Activated CD4-positive, alpha-beta T cell treated with anti-CD3 and anti-CD28 coated beads for 4 hours (primary cell): ENCODE measurements at places on chromosomes 7 and 10.

DNA sequence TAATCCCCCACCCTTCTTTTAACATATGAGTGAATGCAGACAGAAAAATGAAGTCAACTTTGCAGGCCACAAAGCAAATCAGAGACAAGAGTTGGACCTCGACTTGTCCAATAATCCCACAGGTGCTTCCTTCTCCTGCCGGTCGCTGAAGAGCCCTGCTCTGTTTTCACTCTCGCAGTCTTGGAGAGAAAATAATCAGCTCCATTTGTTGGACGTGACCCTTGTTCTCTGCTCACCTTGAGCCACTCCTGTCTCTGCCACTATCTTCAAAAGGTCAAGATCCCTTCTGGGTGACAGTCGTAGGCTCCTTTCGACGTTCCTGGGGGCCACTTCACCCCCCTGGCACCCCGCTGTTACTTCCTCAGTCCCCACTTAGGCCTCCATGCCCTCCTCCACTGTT, 2.8 kb upstream of the KLF6 start:
- DNase-seq, result no peak

- no peak for DNase-seq
Observed at GRCh38 chr10:80066809-80067208, 11.7 kb upstream of the TMEM254 start.

DNA sequence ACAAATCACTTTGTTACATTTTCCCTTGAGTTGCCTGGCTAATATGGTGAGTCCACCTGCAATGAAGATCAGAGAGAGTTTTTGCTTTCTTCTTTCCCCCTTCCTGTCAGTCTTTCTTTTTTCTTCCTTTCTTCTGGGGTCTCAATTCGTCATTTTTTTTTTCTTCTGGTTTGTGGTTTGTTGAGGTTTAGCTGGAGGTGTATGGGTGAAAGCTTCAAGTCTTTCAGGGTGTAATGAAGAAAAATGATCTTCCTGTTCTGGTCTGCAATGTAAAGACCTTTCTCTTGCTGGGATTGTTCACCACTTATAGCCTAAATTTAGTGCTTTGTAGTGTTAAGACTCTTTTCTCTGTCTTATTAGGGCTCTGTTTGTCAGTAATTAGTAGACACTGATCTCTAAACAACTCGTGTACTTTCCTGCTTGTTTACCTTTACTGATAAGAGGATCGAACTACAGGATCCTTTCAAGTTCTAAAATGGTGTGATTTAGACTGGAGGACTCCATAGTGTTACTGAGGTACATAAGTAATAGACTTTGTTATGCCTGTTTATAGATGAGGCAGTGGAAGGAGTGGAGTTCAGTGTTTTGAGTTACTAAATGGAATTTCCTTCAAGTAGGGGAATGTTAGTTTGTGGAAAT, 129.1 kb downstream of the SUGCT start:
- no peak for DNase-seq

DNA sequence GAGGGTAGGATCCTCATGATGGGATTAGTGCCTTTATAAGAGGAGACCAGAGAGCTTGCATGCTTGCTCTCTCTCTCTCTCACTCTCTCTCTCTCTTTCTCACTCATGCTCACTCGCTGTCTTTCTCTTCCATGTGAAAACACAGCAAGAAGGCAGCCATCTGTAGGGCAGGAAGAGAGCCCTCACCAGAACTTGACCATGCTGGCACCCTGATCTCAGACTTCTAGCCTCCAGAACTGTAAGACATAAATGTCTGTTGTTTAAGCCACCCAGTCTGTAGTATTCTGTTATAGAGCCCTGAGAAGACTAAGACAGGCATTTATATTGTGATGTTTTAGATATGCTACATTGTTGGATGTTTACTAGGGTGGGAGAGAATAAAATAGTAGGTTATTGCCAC, 43.4 kb upstream of the MTPN start:
- no peak for DNase-seq

- no peak for DNase-seq
Observed at GRCh38 chr10:2476812-2477553, 590.4 kb upstream of the PFKP start.

DNA sequence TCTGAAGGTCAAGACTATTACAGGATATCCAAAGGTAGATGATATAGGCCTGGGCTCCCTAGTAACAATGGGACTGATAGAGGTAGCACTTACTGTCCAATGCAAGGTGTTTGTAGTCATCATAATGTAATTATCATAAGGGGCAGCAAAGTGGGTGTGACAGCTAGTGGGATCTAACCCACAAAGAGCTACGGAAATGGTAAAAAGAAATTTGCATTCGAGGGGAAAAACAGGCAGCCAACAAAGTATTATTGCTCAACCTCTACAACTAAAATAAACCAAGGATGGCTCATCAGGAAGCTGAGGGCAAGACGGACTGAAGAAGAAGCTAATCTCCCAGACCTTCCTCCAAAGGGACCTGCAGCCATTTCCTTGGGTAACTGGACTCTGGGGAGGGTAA, 211.0 kb downstream of the WDR11 start:
- DNase-seq, result no peak

GRCh38 chr7:116652793-116653192, 19.2 kb upstream of the MET start:
- DNase-seq, result no peak

DNA sequence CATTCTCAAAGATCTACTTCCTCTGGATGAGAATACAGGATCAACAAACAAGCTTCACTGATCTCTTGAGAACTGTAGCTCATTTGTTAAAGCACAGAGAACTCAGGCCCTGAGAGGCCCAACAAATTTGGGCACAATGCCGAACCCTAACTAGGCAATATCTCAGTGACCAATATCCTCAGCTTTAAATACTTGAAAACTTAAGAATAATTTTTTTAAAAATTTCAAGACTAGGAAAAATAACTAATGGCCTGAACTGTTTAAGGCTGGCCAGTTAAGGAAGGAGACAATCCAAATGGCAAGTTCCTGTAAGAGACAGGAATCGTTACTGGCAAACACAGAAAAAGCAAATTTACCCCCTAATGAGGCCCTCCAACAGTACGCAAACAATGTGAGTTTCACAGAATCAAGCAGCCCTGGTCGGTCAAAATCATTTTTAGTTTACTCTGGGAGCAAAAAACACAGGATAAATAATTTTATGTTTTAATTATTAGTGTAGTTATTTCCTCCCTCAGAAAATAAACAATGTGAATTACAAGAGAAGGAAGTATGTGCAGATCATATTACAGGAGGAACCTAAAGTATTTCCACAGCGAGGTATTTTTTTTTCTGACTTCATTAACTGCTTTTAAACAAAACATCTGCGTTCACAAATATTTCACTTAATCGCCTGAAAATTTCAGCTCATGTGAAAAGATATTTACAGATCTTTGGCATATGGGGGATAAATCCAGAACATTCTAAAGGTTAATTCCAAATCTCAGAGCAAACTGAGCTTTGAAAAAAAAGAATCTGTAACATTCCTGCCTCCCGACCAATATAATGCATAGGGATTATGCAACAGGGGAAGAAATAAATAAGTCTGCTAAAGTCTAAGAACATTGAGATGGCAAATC, 39.5 kb downstream of the NT5C2 start:
- no peak for DNase-seq

- DNase-seq, result no peak
Observed at GRCh38 chr7:1819259-1819841, 149.3 kb downstream of the ELFN1 start.

DNA sequence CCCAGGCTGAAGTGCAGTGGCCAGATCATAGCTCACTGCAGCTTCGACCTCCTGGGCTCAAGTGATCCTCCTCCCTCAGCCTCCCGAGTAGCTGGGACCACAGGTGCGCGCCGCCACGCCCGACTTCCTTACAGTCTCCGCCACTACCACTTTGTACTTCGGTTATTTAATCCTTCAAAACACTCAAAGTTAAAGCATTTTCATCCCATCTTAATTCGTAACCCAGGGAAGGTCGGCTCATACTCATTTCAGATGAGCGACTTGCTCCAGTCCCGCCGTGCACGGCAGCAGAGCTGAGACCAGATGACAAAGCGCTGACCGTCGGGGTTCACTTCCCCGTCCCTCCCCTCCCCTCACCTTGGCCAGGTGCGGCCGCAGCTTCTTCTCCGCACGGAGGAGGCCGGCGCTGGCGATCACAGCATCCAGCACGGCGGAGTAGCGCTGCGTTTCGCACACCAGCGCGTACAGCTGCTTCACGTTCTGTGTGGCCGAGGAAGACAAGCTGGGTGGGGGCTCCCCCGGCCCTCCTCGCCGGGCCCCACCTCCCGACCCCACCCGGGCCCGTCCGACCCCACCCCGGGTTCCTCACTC, 457 bp downstream of the NSUN5 start:
- no peak for DNase-seq

DNA sequence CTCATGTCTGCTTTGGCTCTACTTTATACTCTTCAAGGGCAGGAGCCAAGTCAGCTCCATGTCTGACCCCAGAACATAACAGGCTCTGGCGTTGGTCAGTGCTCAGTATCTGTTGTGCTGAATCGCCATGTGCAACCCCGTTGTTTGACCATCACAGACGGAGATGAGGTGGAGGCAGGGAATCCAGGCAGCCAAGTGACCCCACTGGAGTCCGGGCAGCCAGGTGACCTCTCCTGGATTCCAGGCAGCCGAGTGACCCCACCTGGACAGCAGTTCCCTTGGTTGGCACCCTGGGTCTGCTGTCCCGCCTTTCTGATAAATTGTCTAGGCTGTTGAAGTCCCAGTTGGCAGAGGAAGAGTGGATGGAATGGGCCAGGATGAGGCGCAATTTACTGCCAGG, 232.2 kb downstream of the TCERG1L start:
- DNase-seq, result no peak

- no peak for DNase-seq
Observed at GRCh38 chr7:347644-348479, 57.9 kb downstream of the FOXL3 start.

DNA sequence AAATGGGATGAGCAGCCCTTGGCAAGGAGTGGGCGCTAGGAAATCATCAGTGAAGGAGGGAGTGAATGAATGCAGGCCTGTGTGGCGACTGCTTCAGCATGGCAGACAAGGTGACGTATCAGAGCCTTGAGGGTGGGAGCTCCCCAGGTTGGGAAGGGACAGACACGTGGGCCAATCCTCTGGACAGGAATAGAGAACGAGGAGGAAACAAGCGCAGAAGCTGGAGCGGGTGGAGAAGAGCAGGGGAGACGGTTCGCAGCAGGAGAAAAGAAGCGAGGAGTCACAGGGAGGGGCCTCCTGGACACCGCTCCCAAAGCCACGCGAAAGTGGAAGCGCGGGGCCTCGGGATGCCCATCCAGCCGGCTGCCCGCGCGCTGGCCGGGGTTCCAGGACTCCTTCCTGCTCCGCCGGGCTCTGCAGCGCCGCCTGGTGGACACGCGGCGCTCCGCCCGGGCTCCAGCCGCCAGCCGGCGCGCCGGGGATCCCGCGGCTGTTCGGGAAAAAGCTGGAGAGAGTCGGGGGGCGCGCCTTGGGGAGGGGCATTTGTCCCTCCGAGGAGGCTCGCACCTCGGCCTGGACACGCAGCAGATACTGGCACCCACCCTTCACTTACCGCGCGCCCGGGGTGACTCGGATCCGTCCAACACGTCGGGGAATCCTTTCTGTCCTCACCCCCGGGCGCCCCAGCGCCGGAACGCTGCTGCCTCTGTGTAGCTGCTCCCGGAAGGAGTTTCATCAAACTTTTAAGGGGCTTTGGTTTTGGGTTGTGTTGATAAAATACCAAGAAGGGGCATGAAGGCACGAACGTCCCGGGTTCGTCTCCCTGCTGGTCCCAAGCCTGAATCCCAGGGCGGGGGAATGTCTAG, 6.3 kb downstream of the ZNF503 start:
- no peak for DNase-seq

DNA sequence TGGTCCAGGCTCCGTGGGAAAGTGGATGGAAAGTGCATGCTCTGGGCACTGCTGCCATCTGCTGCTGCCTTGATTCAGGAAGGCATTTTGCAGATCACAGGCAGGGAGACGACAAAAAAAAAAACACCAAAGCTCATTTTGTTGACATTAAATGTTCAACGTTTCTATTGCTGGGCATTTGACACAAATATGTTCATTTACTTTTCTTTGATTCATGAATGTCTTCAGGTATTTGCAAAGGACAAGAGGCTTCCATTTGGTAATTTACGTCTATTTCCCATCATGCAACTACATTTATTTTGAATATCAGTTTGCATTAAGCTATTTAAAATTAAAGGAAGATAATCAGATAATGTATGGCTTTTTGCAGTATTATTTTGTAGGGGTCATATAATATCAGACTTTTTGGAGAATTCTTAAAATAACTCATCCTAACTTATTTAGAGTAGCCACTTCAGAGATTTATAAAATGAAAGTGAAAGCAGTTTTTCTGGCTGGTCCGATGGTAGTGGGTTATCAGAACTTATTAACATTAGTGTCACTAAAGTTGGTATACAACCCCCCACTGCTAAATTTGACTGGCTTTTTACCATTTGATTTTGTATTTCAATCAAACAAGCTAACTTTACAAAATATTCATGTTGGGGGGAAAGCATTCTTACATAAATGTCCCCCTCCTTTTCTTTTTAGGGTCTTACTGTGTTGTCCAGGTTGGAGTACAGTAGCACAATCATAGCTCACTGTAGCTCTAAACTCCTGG, 65.3 kb downstream of the PDIA4 start:
- DNase-seq, result peak; percentile 72

GRCh38 chr10:122577311-122577885, 16.8 kb downstream of the DMBT1 start:
- DNase-seq, result no peak

DNA sequence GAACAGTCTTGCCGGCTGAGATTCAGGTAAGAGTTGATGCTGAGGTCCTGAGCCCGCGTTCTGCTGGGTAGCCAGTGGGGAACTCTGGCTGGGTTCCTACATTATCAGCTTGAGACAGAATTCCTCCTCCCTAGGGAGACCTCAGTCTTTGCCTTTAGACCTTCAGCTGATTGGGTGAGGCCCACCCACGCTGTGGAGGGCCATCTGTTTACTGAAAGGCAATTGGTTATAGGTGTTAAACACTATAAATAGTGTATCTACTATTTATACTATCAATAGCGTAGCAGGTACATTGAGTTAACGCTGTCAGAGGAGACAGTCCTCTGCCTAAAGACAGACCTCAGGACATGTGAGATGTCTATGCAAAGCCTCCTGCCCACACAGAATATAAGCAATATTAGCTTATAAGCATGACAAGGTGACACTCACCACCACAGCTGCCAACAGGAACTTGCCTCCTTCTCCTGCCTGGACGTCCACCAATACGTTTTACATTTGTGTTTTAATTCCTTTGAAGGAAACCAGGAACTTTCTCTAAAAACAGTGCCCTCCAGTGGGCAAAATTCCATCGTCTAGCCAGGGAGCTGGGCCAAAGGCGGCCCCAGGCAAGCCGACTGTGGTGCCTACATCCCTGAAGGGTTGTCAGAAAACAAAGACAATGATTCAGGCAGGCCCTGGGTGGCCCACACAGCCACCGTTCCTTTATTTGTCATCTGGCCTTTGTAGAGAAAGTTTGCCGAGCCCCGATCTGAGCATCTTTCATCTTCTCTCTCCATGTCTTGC, 58.8 kb downstream of the INSIG1 start:
- no peak for DNase-seq

DNA sequence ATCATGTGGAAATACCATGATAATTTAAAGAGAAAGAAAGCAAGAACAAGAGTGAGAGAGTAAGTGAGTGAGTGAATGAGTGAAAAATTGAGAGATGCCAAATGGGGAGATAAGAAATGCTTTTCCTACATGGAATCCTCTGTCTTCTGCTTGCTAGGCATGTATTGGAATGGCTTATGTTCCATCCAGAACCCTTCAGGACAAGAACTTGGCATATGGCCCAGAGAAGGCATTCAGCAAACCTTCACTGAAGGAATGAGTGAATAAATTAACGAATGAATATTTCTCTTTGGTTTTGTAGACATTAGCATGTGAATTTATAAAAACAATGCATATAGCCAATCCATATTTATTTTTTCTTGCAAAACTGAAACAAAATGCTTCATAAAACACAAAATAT, 162.2 kb downstream of the LRRTM3 start:
- no peak for DNase-seq
